T-helper 17 cell (primary cell): ENCODE measurements at places on chromosomes 6 and 20. TPM values are rescaled to one million over a fixed set of nuclear protein-coding genes. Genes with fewer than 3 reads are reported as not detected.

RBM38 gene
- total RNA-seq = 176 TPM

DDO gene
- 0.12 TPM for total RNA-seq

DNMT3B gene
- total RNA-seq = 0.34 TPM

ID4 gene
- total RNA-seq = not detected

LTA gene
- total RNA-seq = 19.9 TPM

LRRN4 gene
- total RNA-seq = not detected

FRK gene
- total RNA-seq = not detected

HLA-DQB1 gene
- 15.7 TPM for total RNA-seq

- no peak overlapping the region for H3K27ac ChIP-seq
- no peaks in the 10 kb centered on the region for H3K36me3 ChIP-seq
- no peaks in the 10 kb centered on the region for H3K27me3 ChIP-seq
- no peak overlapping the region for H3K4me3 ChIP-seq
- no peak for DNase-seq
- H3K4me1 ChIP-seq = no peaks in the 10 kb centered on the region
Observed at GRCh38 chr6:83417880-83418663, 12.8 kb downstream of the ME1 start.

- H3K27me3 ChIP-seq = no peaks in the 10 kb centered on the region
- no peak overlapping the region for H3K27ac ChIP-seq
- peaks cover 15% of the 10 kb centered on the region for H3K4me1 ChIP-seq
Observed at GRCh38 chr20:47380481-47380880, 24.0 kb upstream of the ZMYND8 start.

DNA sequence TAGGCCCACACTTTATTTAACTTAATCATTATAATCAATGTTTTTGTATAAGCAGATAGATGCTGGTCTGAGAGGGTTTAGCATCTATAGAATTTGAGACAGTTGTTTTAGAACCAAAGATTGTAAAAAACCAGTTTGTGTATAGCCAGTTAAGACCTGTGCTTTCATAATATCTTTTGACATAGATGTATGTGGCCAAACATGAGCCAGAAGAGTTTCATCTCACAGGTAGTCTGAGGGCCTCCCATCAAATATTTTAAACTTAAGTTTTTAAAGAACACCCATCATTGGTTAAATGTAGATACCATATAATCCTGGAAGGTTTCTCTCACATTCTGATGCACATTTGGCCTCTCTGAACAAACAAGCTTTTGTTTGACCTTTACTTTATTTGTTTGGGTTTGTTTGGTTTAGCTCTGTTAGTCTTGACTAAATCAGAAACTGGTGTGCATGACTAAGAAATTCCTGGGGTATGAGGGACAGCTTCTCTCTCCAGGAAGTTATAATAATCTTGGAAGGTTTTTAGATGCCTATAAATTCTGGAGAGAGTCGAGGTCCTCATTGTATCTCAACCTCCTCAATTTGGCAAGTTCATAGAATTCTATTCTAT lies 58.0 kb upstream of the TMEM200A start:
- no peaks in the 10 kb centered on the region for H3K4me1 ChIP-seq
- H3K36me3 ChIP-seq = no peaks in the 10 kb centered on the region
- no peak overlapping the region for H3K27ac ChIP-seq

- H3K27ac ChIP-seq = no peak overlapping the region
- DNase-seq = no peak
- H3K4me1 ChIP-seq = no peaks in the 10 kb centered on the region
- H3K4me3 ChIP-seq = no peak overlapping the region
- peaks cover 20% of the 10 kb centered on the region for H3K27me3 ChIP-seq
Observed at GRCh38 chr6:170471491-170471890, 81.6 kb downstream of the PSMB1 start.

DNA sequence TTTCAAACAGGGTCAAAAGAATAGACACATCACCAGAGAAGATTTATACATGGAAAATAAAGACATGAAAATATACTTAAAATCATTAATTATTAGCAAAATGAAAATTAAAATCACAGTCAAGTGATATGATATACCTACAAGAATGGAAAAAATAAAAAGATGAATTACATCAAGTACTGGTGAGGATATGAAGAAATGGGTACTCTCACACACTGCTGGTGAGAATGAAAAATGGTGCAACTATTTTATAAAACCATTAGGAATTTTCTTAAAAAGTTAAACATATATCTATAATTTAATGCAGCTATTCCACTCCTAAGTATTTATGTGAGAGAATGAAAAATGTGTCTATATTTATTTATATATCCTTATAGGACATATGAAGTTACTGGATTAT lies 136.3 kb upstream of the GRIK2 start:
- DNase-seq = no peak
- H3K27ac ChIP-seq = no peak overlapping the region
- H3K4me1 ChIP-seq = no peaks in the 10 kb centered on the region

GRCh38 chr6:72624557-72625160 lies 2.8 kb downstream of the KCNQ5 start:
- no peak overlapping the region for H3K27ac ChIP-seq
- peaks cover 4% of the 10 kb centered on the region for H3K36me3 ChIP-seq
- H3K27me3 ChIP-seq = peaks cover 31% of the 10 kb centered on the region
- peaks cover 24% of the 10 kb centered on the region for H3K4me1 ChIP-seq
- no peak for DNase-seq

DNA sequence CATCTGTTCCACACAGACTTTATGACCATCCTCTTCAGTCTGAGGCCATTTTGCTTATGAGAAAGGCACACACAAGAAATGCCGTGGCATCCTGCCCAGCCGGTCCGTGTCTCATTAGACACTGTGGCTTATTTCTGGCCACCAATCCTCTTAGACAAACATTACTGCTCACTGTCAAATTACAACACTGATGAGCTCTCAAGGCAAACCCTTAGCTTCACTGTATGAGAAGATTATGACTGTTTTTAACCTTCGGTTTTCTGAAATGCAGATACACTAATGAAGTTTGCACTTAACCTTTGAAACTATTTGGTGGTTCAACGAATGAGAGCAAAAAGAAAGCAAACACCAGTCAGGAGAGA lies 50.5 kb upstream of the DST start:
- DNase-seq = no peak
- no peak overlapping the region for H3K4me3 ChIP-seq
- peaks cover 2% of the 10 kb centered on the region for H3K4me1 ChIP-seq
- no peaks in the 10 kb centered on the region for H3K27me3 ChIP-seq

DNA sequence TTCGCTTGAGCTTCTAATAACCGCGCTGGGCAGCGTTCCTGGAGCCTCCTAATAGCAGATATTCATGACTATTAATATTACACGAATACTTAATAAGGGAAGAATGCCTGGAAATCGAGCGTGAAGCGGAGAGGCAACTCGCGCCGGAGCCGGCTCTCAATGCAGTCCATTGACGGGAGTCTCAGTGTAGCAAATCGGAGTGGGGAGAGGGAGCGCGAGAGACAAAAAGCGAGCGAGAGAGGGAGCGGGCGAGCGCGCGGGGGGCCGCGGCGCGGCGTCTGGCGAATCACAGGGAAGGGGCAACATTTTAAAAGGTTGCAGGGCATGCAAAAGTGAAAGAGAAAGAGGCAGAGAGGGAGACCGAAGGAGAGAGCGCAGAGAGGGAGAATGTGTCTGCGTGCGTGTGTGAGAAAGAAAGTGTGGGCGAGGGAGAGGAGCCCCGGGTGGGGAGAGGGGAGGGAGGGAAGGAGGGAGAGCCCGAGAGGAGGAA lies 2.9 kb downstream of the TFAP2A start:
- no peak for DNase-seq
- H3K27me3 ChIP-seq = peaks cover 66% of the 10 kb centered on the region
- H3K27ac ChIP-seq = peak overlapping the region; percentile 69
- peaks cover 6% of the 10 kb centered on the region for H3K36me3 ChIP-seq
- peak overlapping the region; percentile 91 for H3K4me3 ChIP-seq

GRCh38 chr20:4880051-4880450 lies 121.3 kb downstream of the SLC23A2 start:
- no peak for DNase-seq
- H3K36me3 ChIP-seq = peaks cover 14% of the 10 kb centered on the region
- peaks cover 4% of the 10 kb centered on the region for H3K4me1 ChIP-seq

DNA sequence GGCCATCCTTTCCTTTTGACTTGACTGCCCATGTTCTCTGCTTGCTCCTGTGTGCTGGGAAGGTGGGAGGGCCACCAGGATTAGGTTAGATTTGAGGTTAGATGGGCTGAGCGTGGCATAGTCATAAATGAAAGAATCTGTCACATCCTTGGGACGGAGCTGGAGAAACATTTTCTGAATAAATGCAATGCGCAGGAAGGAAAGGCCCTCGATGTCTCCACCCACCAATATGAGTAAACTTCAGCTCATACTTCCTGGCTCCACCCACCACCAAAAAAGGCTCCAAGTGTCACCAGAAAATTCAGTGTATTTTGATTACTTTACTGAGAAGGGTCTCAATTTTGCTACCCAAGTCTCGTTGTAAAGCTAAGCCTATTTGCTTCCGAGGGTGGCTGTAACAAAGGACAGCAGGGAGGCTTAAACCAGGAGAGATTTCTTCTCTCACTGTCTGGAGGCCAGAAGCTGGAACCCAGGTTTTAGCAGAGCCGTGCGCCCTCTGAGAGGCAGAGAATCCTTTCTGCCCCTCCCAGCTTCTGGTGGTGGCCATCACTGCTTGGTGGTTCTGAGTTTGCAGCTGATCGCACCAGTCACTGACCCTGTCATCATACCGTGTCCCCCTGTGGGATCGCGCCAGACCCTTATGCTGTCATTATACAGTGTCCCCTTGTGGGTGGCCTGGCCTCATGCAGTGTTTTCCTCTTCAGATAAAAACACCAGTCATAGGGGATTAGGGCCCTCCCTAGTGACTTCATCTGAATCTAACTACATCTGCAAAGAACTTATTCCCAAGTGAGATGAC lies 137.8 kb downstream of the TTLL2 start:
- no peak overlapping the region for H3K4me3 ChIP-seq
- no peaks in the 10 kb centered on the region for H3K36me3 ChIP-seq
- H3K27ac ChIP-seq = no peak overlapping the region

DNA sequence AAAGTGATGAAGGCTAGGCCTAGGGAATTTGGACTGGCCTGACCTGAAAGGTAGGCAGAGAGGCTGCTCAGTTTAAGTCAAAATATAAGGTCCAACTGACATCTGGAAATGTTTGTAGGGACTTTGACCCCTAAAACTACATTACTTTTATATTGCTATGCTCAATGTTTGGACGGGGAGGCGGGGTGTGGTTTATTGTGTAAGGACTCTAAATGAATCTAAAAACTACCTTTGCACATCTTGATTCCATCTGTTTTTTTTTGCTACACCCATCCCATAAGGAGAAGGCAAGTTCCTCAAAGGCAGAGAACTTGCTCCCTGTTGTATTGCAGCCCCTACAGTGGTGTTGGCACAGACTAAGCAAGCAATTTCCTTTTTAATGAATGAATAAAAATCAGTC lies 227.1 kb downstream of the HACE1 start:
- no peaks in the 10 kb centered on the region for H3K36me3 ChIP-seq
- peaks cover 2% of the 10 kb centered on the region for H3K4me1 ChIP-seq
- DNase-seq = no peak
- H3K4me3 ChIP-seq = no peak overlapping the region

GRCh38 chr6:90139272-90139817 lies 157.3 kb downstream of the BACH2 start:
- H3K4me1 ChIP-seq = peaks cover 15% of the 10 kb centered on the region
- peaks cover 3% of the 10 kb centered on the region for H3K36me3 ChIP-seq
- H3K4me3 ChIP-seq = no peak overlapping the region
- no peak for DNase-seq

- no peak overlapping the region for H3K4me3 ChIP-seq
- DNase-seq = no peak
- peak overlapping the region; percentile 24 for H3K27ac ChIP-seq
- peaks cover 5% of the 10 kb centered on the region for H3K36me3 ChIP-seq
- peaks cover 26% of the 10 kb centered on the region for H3K27me3 ChIP-seq
Observed at GRCh38 chr6:148147463-148147830, 195.2 kb upstream of the SASH1 start.

- H3K36me3 ChIP-seq = peaks cover 3% of the 10 kb centered on the region
- DNase-seq = no peak
- H3K27ac ChIP-seq = no peak overlapping the region
- H3K27me3 ChIP-seq = peaks cover 80% of the 10 kb centered on the region
- H3K4me1 ChIP-seq = no peaks in the 10 kb centered on the region
Observed at GRCh38 chr6:7568021-7568420, 22.0 kb upstream of the SNRNP48 start.

DNA sequence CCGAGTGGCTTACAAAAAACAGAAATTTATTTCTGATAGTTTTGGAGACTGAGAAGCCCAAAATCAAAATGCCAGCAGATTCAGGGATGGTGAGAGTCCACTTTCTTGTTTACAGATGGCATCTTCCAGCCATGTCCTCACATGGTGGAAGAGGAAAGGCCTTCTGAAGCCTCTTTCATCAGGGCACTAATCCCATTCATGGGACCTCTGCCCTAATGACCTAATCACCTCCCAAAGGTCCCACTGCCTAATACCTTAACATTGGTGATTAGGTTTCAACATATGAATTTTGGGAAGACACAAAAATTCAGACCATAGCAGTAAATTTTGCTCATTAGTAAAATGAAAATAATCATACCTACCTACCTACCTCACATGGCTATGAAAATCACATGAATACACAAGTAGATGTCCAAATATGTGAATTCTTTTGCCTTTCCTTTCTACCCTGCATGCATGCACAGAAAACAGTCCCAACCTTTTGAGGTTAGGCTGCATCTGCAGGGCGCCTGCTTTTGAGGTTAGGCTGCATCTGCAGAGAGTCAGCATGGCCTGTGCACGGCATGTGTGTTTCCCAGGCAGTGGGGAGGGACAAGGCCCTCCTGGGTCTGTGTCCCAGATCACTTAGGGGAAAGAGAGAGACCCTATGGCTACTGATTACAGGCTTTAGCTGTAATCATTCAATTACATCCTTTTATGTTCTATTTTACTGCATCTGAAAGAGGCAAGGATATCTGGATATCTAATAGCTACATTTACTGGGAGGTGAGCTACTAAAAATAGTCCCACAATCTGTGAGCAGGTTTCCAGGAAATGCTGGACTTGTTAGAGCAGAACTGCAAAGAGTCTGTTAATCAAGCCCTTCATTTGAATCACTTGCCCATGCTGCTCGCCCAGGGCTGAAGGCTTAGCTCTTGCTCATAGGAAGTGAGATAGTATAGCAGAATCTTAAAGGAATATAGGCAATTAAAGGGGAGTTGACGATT lies 497.7 kb upstream of the MARCKS start:
- H3K4me1 ChIP-seq = no peaks in the 10 kb centered on the region
- no peak overlapping the region for H3K27ac ChIP-seq
- no peak for DNase-seq
- H3K36me3 ChIP-seq = no peaks in the 10 kb centered on the region
- peaks cover 16% of the 10 kb centered on the region for H3K27me3 ChIP-seq
